Activated CD8-positive, alpha-beta T cell treated with anti-CD3 and anti-CD28 coated beads, Interleukin-2, amount 10 ng/mL, durations not matched to agents 7 days and 5 days (primary cell): ENCODE measurements at places on chromosomes 12 and 14. TPM values are rescaled to one million over a fixed set of nuclear protein-coding genes. Genes with fewer than 3 reads are reported as not detected.

DNA sequence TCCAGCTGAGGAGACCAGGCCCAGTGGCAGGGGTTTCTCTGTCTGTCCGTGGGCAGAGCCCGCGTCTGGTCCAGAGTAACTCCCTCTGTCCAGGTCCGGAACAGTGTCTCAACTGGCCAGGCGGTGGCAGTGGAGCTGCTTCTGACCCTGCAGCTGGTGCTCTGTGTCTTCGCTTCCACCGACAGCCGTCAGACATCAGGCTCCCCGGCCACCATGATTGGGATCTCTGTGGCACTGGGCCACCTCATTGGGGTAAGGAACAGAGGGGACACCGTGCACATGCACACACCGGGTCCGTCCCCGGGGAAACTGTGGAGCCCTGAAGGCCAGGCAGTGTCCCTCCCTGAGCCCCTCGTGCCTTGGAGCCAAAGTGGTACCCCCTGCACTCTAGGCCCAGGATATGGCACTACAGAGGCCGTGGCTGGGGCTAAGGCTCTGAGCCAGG, 1.5 kb downstream of the AQP6 start:
- DNase-seq, result no peak

GRCh38 chr12:113405694-113406093, 2.0 kb upstream of the SDS start:
- no peak for DNase-seq

- DNase-seq, result no peak
Observed at GRCh38 chr12:92502417-92503028, 200.3 kb upstream of the PLEKHG7 start.

DNA sequence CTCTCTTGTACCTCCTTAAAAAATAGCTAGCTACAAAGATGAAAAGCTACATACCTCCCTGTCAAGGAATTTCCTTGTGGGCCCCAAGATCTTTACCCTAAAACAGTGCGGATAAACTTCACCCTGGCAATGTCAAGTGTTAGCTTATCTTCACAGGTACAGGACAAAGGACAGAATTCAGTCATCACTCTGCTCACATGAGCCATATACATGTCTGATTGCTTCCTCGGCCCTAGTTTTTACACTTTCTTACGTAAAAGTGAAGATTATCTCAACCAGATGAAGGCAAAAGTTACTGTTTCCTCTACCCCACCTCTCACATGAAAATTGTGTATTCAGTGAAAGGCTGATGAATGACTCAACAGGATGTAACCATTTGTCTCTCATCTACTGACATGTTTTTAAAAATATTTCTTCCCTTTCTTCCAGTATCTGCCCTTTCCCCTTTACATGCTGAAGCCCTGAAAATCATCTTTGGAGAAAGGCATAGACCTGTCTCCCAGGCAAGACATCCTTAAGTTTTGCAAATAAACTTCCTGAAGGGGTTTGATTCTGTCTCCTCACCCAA, 890.1 kb downstream of the GALC start:
- no peak for DNase-seq

MORN3 gene
- total RNA-seq, result 0.37 TPM

ADAMTS20 gene
- total RNA-seq, result not detected

NYNRIN gene
- total RNA-seq, result 0.21 TPM

OTUB2 gene
- total RNA-seq, result 1.7 TPM
